Occipital lobe (tissue), 3 donors: ENCODE measurements at places on chromosomes 12 and 14. TPM values are rescaled to one million over a fixed set of nuclear protein-coding genes. Genes with fewer than 3 reads are reported as not detected.

- no peak for DNase-seq
Observed at GRCh38 chr12:121456551-121456950, 56.6 kb downstream of the RNF34 start.

The ACOT4 gene
- total RNA-seq, result 1.7 TPM

The KRT74 gene
- not detected for total RNA-seq

- DNase-seq, result no peak
Observed at GRCh38 chr12:55716582-55716957, 724 bp downstream of the BLOC1S1 start.

- no peak for DNase-seq
Observed at GRCh38 chr14:67387195-67387594, 24.8 kb downstream of the PLEK2 start.

DNA sequence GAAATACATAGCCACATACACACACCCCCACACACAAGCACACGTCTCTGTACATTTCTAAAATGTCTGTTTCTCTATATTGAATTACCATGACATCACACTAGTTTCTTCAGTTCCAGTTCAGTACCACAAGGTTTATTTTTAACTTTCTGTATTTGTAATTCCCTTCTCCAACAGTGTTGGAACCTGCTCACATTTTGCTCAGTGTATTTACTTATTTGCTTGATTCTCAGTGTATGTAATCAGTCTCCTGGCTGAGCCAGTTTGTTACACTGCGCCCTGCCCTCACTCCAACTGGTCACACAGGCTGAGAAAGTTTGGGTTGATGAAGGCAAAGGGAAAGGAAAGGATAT is 67.1 kb downstream of the MON2 start:
- no peak for DNase-seq

DNA sequence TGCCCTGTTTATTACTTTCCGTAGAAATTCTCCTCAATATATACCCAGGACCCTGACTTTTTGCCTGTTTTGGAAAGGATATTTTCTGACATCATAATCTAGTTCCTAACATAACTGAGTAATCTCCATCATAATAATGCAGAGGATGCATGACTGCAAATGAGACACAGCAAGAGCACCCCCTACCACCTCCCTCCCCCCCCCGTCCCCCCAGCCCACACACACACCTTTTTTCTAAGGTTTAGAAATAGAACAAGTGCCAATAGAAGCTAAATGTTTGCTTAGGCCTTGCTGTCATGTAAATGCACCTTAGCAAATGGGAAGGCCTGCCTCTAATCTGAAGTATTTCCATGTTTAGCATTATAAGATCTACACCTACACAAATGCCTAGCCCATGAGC is at the start of gene PTHLH:
PTHLH (minus strand) TSS at position 13 of the 400 bp plus-strand sequence. CDS start 3,239 bp downstream, outside the sequence.
- DNase-seq, result no peak

- no peak for DNase-seq
Observed at GRCh38 chr12:21913823-21914222, 27.4 kb downstream of the ABCC9 start.

The GPRC5A gene
- total RNA-seq, result 0.31 TPM

DNA sequence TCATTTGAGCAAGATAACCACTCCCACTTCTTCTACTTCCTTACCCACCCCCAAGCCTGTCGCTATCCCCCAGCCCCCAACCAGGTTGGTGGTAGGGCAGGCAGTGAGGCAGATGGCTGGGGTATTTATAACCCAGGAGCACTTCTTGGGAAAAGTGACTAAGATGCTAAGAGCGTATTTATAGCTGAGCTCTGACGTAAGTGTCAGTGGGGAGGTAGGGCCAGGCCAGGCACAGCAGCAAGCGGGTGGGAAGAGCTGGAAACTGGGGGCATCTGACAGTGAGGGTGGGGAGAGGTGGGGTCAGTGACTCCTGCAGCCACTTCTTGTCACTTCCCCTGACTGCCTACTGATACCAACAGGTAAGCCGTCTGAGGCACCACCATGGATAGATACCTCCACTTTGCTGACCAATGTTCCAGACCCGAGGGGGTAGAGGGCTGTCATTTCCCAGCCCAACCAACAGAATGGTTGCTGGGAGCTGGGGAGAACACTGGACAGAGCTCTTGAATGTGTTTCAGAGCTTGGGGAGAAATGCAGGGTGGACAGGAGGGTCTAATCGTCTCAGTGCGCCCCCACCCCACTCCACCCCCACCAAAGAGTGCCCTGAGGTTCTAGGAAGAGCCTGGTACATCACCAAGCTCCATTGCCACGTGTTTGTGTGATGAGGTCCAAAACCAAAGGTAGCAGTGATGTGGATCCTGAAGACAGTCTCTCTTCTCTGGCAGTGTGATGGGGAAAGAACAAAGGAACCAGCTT is 2.7 kb upstream of the INHBE start:
- DNase-seq, result peak; percentile 73

The LMNTD1 gene
- total RNA-seq, result 1.1 TPM
